ENCODE measurements at places on chromosomes 1 and 21.
A peak's percentile ranks its signal among the peaks of the same experiment; 100 is the strongest.

DNA sequence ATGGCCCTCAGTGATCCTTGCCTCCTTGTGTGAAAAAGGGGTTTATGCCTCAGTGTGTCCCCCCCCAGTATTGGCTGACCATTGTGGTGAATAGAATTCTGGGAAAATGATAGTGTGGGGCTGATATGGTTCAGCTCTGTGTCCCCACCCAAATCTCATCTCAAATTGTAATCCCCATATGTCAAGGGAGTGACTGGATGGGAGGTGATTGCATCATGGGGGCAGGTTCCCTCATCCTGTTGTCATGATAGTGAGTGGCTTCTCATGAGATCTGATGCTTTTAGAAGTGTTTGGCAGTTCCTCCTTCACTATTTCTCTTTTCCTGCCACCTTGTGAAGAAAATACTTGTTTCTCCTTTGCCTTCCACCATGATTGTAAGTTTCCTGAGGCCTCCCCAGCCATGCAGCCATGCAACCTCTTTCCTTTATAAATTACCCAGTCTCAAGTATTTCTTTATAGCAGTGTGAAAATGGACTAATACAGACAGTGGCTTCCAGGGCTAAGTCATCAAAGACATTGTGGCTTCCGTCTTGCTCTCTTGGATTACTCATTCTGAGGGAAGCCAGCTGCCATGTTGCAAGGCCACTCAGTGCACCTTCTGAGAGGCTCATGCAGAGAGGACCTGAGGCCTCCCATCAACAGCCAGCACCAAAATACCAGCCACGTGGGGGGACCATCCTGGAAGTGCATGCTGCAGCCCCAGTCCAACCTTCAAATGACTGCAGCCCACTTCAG lies 40.6 kb upstream of the SOD1 start:
- no peak for DNase-seq

GRCh38 chr1:206469933-206470691 lies at the start of gene IKBKE:
Gene IKBKE (plus strand): TSS chr1:206470476. CDS start chr1:206473228, 2,752 bp downstream.
- DNase-seq: peak; percentile 89

GRCh38 chr1:70247122-70247521 lies 25.9 kb downstream of the SRSF11 start:
- no peak for DNase-seq

DNA sequence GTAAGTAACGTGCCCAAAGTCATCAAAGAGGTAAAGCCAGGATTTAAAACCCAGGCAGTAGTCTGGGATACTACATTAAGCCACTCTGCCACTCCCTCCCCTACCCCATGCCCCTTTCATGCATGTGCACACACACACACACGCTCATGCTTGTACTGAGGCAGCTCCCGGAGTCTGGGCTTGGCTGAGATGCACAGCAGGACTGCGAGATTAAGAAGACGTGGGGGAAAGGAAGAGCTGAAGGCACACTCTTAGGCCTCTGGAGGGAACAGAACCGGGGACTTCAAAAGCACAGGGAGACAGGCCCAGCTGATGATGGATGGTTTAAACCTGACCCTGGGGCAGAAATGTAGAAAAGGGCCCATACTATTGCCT lies 98.3 kb downstream of the GLIS1 start:
- no peak for DNase-seq

GRCh38 chr1:94093996-94094395 lies 27.0 kb downstream of the ABCA4 start:
- no peak for DNase-seq
